Posterior vena cava (tissue), 2 donors: ENCODE measurements at places on chromosomes 12 and 14.
A peak's percentile ranks its signal among the peaks of the same experiment; 100 is the strongest.

GRCh38 chr12:118980407-118981014 is 830 bp upstream of the SRRM4 start:
- peak; percentile 66 for DNase-seq

DNA sequence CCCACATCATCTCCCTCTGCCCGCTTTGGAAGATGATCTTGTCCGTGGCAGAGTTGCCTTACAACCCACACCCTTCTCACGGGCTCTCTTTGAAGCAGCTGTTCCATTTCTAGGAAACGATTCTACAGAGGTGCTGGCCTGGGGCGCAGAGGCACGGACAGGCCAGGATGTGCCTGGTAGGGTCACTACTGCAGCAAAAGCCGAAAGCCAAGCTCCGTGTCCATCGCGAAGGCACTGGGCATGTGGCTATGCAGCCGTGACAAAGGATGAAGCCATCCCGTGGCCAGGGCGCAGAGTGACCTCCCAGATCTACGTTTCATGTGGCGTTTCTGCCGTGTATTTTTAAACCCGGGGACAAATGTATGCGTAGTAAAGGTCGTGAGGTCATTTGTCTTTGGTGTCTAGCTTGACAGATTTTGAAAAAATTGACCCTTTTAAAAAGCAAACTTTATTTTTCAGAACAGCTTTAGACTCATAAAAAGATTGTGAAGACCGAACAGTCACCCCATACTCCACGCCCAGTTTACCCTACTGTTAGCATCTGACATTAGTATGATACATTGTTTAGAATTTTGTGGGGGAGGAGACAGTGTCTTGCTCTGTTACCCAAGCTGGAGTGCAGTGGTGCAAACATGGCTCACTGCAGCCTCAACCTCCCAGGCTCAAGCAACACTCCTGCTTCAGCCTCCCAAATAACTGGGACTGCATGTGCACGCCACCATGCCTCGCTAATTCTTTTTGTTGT is 40.4 kb upstream of the NCOR2 start:
- DNase-seq: no peak

DNA sequence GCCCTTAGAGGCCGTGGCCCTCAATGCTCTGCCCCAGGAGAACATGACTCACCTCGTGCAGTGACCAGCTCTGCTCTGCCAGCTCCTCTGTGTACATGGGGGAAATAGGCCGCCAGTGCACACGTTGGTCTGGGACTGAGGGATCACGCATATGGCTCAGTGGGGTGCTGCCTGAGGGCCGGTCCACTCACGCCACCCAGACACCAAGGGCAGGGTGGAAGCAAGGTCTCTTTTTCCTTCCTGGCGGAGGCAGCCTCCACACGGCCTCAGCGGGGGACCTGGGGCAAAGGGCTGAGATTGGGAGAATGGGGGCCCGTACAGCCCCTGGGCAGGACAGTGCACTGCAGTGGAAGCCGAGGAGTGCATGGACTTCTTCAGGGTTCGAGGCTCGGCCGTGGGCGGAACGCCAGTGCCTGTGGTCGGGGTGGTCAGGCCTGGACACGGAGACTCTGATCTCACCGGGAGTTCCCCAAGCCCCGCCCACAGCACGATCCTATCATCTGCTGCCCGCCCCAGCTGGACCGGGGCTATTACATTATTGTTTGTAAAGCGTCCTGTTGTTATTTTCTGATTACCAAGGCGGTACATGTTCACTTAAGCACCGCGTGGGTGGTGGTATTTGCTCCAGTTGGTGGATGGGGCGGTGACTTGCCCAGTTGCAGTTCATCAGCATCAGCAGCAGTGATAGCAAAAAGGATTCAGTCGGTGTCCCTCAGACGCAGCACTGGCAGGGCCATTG is 38.8 kb upstream of the TDRD9 start:
- no peak for DNase-seq

DNA sequence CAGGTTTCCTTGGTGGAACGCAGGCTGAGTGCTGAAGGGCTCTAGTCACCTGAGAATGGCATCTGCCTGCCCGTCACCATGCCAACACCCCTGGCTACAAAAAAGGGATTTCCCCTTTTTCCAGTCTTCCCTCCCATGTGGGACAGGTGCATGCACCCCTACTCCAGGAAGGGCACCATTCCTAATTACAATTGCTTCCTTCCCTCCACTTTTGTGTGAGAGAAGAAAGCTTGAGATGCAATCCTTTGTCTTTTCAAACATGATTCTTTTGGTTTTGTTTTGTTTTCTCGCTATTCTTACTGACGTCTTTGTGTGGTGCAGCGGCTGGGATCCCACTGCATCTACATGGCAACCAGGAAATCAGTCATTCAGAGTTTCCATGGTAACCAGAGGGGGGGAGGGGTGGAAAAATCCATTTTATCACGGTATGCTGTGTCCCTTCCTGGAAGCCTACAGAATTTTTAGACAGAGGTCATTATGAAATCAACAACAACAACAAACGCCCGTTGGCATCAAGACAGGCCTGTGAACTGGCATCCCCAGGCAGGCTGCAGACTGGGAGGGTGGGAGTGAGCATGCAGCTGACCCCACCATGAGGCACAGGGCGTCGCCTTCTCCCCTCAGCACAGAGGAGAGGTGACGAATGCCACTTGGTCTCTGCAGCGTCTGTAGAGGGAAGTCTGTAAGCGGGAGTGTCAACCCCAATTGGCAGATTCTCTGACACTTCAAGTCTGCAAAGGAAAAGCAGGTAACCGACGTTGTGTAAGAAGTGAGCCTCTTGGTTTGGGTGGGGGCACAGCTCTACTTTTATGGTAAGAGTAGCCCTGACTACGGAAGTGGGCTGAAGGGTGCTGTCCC is 13.6 kb upstream of the GNG2 start:
- peak; percentile 84 for DNase-seq

DNA sequence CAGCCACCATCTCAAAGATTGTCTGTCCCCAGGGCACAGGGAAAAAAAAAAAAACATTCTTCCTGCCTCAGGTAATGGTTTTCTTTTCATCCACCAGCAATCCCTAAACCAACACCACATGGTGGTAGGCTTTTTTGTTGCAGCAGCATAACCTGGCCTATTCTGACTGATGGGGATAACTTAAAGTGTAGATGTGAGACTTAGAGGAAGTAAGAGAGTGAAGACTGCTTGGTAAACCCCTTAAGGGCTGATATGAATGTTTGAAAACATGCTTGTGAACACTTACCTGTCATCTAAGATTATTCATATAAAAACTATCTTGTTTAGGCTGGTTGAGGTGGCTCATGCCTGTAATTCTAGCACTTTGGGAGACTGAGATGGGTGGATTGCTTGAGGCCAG is 130.2 kb upstream of the RAP1B start:
- no peak for DNase-seq

- DNase-seq: peak; percentile 64
Observed at GRCh38 chr14:74649167-74649566, 37.1 kb upstream of the LTBP2 start.

DNA sequence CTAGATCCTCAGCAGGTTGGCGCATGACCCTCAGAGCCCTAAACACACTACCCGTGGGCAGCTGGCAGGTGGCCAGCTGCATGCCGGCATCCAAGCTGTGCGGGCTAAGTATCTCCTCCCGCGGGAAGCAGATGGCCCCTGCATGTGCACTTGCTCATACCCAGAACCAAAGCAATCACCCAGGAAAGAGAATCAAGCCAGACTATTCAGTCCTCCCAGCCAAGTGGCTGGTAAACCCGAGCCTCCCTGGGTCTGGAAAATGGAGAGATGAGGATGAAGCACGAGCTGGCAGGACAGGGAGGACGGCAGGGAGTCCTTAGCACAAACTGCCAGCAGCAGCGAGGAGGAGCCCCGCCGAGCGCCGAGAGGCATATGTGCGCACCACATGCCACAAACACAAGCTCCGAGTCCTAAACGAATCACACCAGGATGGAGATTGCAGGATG is 139.7 kb downstream of the RIMBP2 start:
- no peak for DNase-seq

DNA sequence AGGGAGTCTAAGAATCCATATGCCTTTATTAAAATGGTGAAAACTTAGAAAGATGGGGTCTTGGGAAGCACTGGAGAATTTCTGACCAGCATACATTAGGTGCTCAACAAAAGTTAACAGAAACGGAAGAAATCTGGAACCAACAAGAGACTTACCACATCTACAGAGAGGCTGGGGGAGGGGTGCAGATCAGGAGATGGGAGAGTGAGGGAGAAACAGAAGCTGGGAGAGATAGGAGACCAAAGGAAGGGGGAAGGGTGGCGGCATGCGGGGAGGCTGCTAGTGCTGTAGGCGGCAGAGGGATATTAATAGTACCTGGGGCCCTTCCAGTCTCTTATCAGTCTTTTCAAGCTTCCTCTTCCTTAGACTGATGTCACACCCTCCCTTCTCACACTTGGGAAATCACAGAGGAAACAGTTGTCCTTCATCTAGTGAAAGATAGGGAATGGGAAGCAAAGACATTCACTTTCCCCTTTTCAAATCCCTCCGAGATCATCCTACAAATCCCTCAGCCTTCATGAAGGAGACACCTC is 18.1 kb downstream of the ZBTB39 start:
- DNase-seq: no peak

DNA sequence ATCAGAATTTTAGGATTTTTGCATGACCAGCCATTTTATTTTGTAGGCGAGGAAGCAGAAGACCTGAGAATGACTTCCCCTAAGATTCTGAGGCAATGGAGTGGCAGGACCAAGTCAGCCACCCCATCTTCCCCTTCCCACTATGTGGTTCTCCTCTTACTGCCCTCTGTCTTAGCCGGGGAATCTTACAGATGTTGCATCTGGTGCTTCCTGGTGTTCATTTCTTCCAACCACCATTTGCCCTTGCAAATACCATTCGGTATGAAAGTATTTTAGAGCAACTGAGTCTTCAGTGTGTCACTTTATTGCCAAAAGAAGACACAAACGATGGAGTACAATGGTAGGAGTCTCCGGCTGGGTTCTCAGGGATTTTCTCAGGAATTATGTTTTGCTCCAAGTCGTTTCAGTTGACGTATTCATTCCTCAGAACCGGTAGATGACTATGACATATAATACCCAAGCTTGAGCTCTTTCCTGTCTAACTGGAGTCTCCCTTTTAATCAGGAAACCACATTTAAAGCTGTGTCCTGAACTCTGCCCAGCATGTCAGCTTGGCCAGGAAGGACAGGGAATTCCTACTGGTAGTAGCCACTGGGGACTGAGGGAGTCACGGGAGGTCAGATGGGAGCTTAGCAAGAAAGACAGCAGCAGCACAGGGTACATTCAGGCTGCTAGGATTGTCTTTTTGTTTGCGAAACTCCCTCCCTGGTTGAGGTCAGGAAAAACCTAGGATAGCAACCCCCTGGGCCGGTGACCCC is 87.0 kb downstream of the SAMD4A start:
- peak; percentile 88 for DNase-seq

DNA sequence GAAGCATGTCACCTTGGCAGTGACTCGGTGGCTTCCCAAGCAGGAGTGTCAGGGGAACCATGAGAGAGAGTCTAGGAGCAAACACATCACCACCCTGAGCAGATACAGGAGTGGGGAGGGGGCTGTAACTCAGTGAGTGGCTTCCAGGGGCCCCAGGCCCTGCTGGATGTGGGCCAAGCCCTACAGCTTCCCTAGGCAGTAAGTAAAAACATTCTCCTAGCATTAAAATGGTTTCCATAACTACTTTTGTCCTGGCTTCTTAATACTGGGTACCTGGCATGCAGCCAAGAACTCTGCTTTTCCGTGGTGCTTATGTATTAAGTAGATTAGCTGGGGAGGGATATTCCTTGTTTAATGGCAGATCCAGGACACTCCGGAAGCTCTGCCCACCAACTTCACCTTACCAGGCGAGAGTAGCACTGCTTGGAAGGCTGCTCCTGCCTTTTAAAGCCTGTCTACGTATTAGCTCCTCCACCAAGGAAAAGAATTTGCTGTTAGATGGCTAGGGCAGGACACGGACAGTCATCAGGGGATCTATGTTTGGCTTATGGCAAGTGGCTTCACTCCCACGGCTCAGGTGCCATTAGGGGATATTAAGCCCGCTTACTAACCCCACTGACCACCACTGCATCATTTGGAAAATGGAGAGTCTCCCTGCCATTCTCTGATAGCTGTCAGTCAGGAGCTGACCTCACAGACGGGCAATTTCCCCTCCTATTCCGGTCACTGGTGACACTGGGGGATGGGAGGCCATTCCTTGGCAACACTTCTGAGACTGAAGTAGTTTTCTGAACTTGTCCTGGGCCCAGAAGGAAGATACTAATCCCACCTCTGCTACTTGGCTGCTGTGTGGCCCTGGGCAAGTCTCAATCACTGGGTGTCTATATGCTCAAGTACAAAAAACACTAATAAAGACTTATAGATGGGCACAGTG is 22.8 kb downstream of the OTUB2 start:
- DNase-seq: no peak

GRCh38 chr14:71629765-71630492 is 302.3 kb upstream of the RGS6 start:
- DNase-seq: no peak

DNA sequence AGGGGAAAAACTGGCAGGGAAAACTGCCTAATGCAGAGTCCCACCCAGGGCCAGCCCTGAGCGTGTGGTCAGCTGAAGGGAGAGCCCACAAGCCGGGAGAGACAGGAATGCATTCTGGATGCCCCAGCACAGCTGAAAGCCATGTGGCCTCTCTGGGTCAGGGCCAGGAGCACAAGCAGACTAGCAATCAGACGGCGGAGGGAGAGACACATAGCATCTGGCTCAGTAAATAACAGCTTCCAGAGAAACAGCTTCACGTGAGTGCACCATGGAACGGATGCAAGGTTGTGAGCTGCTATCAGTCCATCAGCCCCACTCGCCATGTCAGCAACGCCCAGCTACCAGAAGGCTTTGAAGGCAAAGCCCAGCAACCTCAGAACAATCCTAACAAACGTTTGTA is 28.2 kb upstream of the TMEM106C start:
- DNase-seq: peak; percentile 81

DNA sequence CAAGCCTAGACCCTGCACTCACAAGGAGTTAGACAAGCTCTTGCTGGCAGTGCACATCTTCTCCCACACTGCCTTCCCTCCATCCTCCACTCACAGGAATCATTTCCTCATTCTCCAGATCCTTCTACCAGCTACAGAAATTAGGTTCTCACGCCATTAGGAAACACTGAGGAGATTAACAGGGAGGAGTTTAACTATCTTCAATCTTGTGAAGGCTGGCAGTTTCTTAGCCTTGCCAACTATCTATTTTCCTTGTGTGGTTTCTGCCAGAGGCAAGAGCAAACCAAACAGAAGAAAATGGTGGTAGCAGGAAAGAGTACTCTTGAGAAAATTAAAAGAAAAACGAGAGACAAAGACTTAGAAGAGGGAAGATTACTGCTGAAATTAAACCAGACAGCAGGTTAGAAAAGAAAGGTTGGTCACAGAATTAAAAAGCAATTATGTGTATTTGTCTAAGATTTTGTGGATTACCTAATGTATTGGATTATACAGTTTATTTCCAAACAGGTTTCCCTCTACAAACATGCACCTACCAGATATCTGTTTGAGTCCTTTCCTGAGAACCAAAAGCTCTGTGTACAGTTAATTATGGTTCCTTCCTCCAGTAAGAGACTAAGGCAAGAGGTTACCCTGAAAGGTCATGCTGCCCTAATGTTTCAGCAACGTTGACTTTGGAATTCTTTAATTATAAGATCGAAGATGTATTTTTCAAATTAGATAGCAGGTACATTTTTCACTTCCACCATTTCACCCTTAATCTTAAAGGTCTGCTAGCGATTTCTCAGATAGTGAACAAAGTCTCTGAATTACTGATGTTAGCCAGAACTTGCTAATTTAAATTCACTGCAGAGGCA is 5.0 kb downstream of the RERG start:
- no peak for DNase-seq
